ENCODE measurements at places on chromosomes 2 and 18.

- no peak for DNase-seq
Measured at GRCh38 chr2:177257471-177257870, 7.1 kb downstream of the NFE2L2 start.

- peak; percentile 18 for DNase-seq
Measured at GRCh38 chr2:222671259-222672067, at the start of gene MOGAT1. TSS of gene MOGAT1 (plus strand) at chr2:222671658. CDS start at chr2:222671786, 128 bp downstream.

GRCh38 chr2:45771261-45771660 lies 119.8 kb downstream of the PRKCE start:
- peak; percentile 24 for DNase-seq

DNA sequence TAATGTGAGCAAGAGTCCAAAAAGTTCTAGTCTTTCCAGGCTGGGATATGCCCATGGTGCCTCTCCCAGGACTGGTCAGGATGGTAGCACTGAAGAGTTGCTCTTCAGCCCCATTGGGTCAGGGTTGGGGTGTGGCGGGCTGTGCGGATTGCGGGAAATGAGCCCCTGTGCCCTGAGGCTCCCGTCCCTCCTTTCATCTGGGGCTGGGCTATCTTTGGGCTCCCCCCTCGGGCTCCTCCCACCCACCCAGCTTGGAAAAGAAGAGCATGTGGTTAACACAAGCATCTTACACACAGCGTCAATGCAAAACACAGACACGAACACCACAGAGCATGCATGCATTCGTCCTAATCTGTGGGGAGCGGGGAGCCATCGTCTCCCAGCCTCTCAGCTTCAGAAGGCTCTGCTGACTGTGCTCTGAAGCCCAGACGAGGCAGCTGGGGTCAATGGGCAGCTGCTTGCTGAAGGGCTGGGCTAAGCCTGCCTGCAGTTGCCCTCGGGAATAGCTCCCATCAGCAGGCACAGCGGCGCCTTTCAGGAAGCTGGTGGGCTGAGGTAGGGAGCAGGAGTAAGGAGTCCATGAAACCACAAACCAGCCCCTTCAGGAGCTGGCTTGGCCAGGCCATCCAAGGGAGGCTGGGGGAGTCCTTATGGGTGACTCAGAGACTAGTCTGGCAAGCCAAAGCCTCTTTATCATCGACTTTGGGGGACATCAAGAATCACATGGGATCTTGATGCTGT lies 112.9 kb downstream of the CLIP4 start:
- no peak for DNase-seq

DNA sequence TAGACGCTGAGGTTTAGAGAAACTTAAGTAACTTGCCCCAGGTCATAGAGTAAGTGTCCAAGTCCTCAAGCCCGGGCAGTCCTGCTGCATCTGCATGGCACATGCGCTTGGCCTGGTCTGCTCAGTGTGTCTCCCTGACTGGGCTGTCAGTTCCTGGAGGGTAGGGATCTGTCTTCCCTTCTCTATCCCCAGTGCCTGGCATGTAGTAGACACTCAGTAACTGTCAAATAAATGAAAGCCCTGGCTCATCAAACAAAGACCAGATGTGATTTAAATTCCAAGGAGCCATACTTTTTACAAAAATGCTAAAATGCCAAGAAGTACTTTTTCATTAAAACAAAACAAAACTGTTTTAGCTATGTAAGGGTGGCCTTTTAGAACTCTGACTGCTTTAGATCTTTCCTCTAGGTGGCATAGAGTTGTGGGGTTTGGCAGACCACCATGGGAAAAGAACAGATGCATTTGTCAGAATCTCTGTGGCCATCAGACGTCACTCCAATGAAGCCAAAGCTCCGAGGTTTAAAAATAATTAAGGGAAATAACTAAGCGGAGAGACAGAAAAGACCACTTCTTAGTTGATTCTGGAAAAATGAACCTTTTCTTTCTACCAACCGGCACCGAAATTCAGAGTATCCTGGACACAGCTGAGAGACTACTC lies 34.0 kb downstream of the EPAS1 start:
- no peak for DNase-seq
